ENCODE measurements at places on chromosomes 2 and 18. TPM values are rescaled to one million over a fixed set of nuclear protein-coding genes. Genes with fewer than 3 reads are reported as not detected.

GRCh38 chr2:28356095-28356911, 36.4 kb upstream of the FOSL2 start:
- DNase-seq, result no peak

GCA gene
- polyA plus RNA-seq, result 17.7 TPM

- DNase-seq, result no peak
Observed at GRCh38 chr18:55287149-55287806, 300.7 kb downstream of the TCF4 start.

DNA sequence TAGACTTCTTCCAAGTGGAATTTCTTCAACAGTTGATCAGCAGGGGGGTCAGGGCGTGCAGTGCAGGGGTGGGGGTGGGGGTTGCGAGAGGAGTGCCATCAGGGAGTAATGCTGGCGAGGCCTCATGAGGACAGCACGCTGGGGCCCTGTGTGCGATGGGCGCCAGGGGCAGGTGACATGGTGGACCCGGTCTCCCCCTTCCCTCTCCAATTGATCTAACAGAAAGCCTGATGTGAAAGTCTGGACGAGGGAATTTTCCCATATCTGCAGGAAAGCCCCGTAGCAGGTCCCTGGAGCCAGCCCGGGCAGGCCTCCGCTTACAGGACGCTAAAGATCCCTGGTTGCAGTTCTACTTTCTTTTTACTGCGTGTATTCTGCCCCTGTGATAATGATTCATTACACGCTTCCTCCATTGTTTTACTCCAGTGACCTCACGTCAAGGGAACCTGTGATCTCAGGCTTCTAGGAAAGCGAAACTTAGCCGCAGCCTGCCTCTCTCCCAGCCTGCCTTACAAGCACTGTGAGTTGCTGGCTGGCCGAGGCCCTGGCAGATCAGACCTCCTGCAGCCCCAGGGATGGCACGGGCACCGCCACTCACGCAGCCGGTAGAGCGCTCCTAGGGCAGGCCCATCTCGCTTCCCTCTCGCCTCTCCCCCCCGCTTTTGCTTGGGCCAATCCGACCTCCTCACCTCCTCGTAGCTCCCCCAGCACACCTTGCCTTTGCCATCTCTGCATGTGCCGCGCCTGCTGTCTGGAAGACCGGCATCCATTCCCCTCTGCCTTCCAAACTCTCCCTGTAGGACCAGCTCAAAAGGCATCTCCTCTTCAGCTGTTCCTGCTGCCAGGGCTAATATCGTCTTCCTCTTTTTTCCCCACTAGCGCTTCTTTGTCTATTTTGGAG, 19.2 kb downstream of the NEURL3 start:
- peak; percentile 63 for DNase-seq

GRCh38 chr18:13587001-13587400, 139.4 kb downstream of the FAM210A start:
- DNase-seq, result no peak

ADCYAP1 gene
- not detected for polyA plus RNA-seq

- DNase-seq, result no peak
Observed at GRCh38 chr18:24196764-24197163, 57.9 kb downstream of the CABYR start.

DNA sequence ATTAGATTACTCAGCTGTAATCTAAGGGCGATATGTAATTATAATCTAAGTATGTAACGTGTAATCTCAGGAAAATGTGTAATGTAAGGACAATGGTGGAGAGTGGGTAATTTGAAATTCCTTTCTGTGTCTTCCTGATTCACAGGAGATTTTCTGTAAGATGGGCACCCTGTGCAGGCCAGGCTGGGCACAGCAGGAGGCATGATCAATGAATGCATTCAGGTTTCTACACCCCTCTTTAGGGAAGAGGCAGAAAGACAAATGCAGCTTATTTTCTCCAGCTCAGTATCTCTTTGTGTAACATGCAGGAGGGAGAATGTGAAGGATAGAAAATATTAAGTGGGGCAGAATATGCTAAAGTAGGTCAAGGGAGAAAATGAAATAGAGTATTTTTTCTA, 320.1 kb downstream of the PIK3C3 start:
- DNase-seq, result no peak

DNA sequence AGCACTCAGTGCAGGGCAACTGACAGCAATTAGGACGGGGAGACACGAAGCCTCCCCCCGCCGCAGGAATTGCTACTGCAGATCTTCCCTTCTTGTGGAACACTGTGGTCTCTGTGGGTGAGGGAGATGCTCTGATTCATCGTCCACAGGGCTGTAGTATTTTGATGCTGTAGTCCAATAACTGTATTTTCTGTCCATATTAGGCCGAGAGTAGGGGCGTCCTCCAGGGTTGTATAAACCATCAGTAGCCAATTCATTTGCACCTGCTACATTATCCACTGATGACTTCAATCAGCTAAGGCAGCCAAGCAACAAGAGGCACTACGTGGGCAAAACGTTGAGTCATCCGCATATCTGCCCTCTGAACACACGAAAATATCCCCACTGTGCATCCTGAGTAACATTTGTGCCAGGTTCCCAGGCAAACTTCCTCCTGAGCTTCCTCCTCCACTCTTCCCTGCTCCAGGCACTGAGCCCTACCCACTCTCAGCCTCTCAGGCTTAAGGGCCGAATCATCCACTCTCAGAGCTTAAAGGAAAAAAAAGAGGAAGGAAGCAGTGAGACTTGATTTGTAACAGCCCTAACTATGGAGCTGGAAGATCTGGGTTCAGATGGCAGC, 62.1 kb downstream of the LBH start:
- DNase-seq, result no peak

Data from naive thymus-derived CD4-positive, alpha-beta T cell (primary cell).